ENCODE measurements at places on chromosomes 1 and 21.

GRCh38 chr1:167517535-167518330 lies 596 bp downstream of the CD247 start:
- DNase-seq = no peak

DNA sequence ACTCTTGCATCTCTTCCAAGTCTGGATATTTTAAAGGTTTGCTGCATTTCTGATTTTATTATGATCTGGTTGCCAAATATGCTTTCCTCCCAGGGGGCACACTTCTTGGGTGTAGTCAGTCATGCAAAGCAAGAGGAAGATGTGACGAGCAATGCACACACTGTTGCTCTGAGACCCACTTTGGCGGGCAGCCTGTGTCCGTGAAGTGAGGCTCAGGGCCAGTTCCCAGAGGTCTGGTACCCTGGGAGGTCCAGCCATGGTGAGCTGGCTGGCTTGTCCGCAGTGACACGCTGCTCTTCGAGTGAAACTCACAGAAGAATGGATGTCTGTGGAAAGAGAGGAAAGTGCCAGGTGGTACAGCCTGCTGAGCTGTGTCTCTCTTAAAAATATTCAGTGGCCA lies 52.8 kb upstream of the EDN2 start:
- no peak for DNase-seq

DNA sequence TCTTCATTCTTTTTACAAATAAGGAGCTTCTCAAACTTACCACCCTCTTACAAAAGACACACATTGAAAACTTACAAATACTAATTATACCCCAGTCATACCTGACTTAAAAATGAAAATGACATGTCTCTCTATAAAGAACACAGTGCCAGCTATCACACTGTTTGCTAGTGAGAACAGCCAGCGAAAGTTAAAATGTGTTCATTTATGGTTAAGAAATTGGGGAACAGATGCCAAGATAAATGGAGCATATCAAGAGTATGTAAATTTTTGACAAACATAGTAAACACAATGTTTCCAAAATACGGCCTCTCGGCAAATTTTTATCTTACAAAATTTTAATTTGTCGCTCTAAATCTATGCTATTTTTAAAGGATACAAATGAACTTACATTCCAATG lies 1422.9 kb downstream of the KCNT2 start:
- no peak for DNase-seq

GRCh38 chr21:45126204-45126626 lies 51.8 kb downstream of the ADARB1 start:
- no peak for DNase-seq

DNA sequence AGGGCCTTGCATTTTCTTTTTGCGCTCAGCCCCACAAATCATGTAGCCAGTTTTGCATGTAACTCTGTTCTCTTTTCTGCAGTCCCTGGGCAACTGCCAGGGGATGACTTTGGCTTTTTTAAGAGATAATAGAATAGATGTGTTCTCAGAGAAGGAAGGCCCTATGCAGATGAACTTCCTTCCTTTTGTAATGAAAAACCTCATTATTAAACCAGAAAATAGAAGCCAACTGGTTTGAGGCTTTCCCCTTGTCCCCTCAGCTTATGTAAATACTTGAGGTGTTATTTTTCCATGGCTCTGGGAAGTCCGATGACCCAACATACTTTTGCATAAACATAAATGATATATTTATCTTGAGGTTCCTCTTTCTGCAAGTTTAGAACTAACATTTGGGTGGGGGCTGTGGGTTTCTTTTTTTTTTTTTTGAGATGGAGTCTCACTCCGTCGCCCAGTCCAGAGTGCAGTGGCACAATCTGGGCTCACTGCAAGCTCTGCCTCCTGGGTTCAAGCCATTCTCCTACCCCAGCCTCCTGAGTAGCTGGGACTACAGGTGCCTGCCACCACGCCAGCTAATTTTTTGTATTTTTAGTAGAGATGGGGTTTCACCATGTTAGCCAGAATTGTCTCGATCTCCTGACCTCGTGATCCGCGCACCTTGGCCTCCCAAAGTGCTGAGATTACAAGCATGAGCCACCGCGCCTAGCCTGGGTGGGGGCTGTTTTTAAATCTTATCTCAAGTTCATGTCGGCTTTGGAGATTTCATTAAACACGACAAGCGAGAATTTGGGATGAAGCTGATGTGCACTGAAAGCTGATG lies 14.4 kb upstream of the FCRL5 start:
- no peak for DNase-seq

DNA sequence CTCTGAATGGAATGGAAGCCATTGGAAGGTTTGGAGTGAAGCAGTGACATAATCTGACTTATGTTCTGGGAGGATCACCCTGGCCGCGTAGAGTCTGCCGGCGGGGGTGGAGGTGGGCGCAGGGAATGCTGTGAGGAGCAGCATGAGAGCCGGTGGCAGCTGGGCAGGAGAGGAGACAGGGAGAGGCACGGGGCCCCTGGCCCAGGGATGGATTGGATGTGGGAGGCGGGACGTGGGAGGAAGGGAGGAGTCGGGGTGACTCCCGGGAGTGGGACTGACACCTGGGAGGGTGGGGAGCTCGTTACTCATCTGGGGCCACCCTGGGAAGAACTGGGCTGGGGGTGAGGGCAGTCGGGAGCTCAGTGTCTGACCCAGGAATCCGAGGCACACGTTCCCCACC lies 10.4 kb upstream of the KCNAB2 start:
- DNase-seq = no peak

GRCh38 chr21:32572574-32573420 lies 12.5 kb downstream of the TCP10L start:
- DNase-seq = no peak

DNA sequence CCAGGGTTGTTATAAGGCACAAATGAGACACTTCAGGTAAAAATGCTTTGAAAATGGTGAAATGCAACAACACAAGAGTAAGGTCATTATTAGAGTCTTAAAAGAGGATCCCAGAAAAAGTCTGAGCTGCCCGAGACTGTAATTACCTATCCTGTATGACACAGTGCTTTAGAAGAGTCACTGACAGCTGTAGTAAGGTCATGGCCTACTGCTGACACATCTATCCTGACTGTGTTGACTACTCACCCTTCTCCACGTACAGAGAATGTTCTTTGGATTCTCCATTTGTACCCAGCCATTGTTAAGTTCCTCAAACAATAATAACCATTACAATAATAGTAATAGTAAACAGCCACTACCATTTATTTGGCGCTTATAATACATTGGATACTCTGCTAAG lies 104.4 kb downstream of the CACHD1 start:
- no peak for DNase-seq

DNA sequence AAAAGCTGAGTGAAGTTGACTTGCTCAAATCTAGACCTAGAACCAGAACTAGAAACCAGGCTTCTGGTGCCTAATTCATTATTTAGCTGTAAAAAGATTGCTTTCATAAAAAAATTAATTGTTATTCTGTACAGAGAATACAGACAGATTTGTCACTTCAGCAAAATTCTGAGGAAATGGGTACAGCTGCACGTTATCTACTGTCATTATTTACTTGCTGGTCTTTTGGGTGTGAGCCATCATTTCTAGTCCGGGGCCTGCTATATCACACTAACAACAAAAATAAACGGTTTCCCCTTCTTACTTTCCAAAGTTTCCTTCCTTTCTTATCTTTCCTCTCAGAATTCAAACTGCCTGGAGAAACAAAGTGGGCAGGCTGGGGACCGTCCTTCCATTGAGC lies 68.3 kb downstream of the PTGER3 start:
- no peak for DNase-seq

- DNase-seq = no peak
Observed at GRCh38 chr1:172745014-172745413, 86.1 kb downstream of the FASLG start.

DNA sequence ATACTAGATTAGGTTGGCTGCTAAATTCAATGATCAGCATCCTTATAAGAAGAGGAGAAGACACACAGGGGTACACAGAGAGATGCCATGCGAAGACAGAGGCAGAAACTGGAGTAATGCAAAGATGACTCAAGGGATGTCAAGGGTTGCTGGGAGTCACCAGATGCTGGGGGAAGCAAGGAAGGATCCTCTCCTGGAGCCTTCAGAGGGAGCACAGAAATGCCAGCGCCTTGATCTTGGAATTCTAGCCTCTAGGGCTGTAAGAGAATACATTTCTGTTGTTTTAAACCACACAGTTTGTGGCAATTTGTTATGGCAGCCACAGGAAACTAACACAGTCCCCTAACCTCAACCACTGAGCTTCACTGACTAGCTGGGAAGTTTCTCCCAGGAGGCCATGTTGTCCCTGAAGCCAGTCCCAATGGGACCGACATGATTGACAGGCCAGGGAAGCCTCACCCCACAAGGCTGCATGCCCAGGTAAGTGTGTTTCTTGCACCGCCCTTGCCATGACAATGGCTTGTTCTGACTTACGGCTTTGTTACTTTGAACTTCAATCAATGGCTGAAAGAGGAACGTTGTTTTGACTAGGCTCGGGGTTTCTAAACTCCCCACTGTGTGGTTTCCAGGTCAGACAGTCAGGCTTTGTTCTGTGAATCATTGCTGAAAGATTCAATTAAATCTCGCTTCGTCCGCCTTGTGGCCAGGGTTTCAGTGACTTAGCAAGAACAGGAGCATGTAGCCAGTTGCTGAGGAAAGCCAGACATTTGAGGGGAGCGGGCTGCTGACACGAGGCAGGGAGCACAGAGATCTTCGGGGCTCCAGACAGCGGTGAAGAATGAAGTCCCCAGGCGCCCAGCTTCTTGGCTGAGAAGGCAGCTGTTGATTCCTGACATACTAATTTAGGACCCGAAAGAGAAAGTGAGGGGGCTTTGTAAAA lies 62.3 kb downstream of the RUNX1 start:
- DNase-seq = no peak

- no peak for DNase-seq
Observed at GRCh38 chr1:183234660-183235476, 48.8 kb downstream of the LAMC2 start.

- DNase-seq = peak; percentile 86
Observed at GRCh38 chr1:205528887-205529825, 24.7 kb downstream of the CDK18 start.

- no peak for DNase-seq
Observed at GRCh38 chr1:40096646-40096976, 441 bp downstream of the PPT1 start.

- no peak for DNase-seq
Observed at GRCh38 chr1:94707321-94708298, 112.5 kb upstream of the SLC44A3 start.

- DNase-seq = no peak
Observed at GRCh38 chr1:11314959-11315358, 42.0 kb downstream of the UBIAD1 start.

GRCh38 chr1:211492511-211493132 lies 660 bp upstream of the RD3 start:
- DNase-seq = no peak

DNA sequence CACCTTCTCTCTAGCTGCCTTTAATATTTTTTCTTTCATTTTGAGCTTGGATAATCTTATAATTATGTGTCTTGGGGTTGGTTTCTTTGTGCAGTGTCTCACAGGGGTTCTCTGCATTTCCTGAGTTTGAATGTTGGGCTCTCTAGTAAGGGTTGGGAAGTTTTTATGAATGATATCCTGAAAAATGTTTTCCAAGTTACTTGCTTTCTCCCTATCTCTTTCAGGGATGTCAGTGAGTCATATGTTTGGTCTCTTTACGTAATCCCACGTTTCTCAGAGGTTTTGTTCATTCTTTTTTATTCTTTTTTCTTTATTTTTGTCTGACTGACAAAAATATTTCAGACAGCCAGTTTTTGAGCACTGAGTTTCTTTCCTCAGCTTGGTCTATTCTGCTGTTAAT lies 55.4 kb upstream of the CCDC190 start:
- no peak for DNase-seq

DNA sequence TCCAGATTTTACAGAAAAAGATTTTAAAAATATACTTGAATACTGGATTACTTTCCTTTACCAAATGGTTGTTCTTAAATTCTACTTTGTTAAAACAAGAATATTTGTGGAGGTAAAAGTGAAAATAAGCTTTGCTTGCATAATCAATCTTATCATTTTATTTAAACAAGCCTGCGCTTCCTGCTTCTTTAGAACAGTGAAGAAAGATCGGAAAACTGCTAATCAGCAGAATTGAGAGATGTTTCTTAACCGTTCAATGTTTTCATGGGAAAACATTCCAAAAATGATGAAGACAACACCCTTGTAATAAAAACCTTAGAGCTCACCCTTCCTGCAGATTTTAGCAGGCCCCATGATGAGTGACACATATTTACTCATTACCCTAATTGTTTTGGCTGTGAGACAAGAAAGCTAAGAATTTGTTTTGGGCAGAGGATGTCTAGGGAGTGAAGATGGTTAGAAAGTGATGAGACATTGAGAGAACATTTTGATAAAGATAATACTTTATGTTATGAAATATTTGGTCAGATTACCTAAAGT lies 72.6 kb downstream of the TPR start:
- DNase-seq = no peak

DNA sequence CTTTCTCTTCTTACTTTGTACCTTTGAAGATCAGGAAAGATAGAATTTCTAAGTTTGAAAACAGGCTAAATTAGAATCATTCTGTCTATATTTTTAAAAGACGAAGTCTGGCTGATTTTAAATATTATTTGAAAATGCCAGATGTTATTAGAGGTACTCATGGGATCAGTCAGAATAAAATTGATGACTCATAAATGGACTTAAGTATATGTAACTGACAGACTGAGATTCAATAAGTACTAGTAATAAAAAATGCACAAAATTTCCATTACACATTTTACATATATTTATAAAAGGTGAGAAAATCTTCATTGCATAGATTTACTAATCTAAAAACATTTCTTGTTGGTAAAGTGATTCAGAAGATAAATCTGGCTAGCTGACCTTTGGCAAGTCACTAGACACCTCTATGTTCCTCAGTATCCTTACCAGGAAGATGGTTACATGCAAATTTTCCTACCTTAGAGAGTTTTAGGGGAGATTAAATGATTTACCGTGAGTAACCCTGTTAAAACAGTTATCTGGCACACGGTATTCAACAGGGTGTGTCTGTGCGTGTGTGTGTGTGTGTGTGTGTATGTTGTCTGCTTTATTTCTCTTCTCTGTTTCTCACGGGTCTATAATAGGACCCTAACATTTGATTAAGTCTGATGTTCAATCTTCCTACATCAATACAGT lies 189.0 kb downstream of the RUNX1 start:
- DNase-seq = no peak

DNA sequence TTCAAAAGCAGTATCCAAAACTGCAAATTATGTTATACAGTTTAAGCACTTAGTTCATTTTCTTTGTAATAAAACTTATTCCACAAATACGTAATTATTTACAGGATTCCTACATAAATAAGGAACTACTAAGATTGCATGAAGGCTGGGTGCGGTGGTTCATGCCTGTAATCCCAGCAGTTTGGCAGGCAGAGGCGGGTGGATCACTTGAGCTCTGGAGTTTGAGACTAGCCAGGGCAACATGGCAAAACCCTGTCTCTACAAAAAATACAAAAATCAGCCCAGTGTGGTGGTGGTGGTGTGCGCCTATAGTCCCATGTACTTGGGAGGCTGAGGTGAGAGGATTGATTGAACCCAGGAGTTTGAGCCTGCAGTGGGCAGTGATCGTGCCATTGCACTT lies 69.3 kb downstream of the POU2F1 start:
- DNase-seq = no peak

GRCh38 chr1:61247881-61248752 lies 165.8 kb downstream of the NFIA start:
- no peak for DNase-seq

GRCh38 chr1:211482306-211482705 lies 9.7 kb downstream of the RD3 start:
- no peak for DNase-seq

- no peak for DNase-seq
Observed at GRCh38 chr1:226687426-226687825, 51.7 kb downstream of the ITPKB start.

All from hypothalamus (tissue), 51 donors.